ENCODE measurements at places on chromosomes 6 and 20.

DNA sequence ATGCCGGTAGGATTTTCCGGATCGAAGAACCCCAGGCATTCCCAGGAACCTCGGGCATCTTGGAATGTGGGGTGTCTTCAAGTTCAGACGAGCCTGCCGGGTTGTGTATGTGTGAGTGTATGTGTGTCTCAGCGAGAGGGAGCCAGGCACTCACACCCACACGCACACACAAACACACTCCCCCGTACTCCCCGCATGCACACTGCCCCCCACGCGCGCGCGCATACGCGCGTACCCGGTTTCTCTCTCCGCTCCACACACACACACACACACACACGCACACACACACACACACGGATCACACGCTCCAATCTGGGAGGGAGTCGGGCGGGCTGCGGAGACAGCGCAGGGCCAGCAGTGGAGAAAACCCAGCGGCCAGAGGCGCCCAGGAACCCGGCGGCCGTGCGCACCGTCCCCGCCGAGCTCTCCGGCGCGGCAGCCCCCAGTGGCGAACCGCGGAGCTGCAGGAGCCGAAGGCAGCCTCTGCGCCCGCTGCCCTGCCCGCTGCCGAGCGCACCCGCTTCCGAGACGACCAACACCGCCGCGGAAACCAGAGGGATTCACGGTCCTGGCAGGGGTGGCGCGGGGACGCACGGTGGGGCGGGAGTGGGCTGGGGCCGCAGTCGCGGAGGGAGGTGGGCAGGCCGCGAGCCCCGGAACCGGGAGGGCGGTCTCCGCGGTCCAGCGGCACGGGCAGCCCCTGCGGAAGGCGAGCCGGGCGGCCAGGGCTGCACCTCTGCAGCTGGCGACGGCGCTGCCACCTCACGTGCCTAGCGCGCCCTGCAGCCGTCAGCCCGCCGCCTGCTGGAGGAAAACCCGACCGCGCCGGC, at the start of gene LRFN2:
TSS of gene LRFN2 (minus strand) at position 125 of the 830 bp plus-strand sequence.
- DNase-seq, result no peak

DNA sequence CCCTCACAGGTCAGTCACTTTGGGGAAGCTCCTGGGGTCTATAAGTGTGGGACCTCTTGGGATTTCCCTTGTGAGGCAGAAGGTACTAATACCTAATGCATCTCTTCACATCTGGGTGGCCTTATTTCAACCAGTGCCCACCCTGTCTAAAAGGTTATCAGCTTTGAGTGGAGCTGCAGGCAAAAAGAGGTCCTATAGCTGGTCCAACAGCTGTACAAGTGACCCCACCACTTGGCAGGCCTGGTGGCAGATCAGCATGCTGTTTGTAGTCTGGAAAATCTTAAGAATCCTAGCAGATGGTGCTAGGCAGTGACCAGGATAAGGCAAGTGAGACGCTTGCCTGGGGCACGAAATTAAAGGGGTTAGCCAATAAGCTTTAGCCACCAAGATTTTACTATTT, 51.6 kb upstream of the GTSF1L start:
- no peak for DNase-seq

GRCh38 chr20:44431502-44432234, 44.0 kb upstream of the TTPAL start:
- DNase-seq, result no peak

DNA sequence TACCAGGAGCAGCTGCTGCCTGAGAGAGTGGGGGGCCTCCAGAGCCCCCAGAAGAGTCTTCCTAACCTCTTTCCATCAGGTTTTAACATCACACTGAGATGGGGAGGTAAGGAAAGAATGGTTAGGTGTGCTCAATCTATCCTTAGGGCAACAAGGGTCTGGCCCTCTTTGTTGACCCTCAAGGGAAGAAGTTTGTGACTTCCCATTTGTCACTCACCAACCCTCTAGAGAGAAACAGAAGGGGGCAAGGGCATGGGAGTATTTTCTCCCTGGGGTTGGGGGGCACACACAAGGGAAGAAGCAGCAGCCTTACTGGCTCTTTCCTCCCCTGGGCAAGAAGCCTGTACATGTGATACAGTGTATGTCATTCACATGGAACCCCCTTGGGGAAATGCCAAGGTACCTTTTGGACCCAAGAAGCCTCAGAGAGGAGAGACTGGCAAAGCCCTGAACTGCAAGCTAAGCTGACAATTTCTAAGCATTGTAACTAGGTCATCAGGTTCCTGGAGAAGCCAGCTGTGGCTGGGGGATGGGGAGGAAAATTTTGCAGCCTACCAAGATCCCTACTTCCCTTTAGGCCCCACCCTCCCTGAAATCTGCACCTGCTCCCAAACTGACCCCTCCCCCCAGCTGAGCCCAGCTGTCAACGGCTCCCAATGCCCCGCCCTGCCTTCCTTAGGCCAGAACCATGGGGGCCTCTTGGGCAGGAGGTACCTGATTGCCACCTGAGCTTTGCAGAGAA, 14.5 kb downstream of the BCL2L1 start:
- DNase-seq, result no peak

DNA sequence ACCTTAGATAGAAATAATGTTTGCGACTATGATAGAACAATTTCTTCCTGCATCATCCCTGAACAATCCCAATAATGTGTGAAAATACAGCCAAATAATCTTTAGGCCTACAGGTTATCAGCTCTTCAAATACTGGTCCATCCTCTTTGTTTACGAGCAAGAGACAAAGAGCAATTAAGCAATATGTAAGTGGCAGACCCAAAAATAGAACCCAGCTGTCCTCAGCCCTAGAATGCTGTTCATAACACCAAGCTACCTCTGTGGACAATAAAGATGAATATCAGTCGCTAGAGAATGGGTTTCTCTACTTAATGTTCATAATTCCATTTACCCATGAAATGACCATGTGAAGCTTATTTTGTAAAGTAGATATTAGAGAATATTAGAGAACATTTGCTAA, 28.4 kb upstream of the OSTM1 start:
- no peak for DNase-seq

DNA sequence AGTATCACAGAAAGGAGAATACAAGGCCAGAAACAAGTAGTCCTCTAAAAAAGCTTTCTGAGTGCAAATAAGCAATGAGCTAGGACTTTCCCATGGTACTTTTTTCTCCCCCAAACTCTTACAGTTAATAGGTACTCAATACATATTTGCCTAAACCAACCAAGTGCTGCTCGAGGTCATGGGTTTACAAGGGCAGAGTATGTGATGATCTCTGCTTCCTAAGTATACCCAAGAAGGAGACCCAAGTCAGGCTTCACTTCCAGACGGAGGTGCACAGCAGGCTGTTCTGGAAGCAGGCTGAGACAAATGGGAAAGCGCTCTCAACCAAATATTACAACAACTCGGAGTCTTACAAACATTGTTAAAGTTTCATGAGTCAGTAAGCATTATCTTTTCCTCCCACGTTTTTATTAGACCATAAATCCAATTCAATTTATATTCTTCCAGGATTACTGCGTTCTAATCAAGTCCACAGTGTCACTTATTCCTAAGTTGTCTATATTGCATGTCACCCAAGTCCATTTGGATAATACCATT, 8.1 kb downstream of the FYN start:
- DNase-seq, result no peak

DNA sequence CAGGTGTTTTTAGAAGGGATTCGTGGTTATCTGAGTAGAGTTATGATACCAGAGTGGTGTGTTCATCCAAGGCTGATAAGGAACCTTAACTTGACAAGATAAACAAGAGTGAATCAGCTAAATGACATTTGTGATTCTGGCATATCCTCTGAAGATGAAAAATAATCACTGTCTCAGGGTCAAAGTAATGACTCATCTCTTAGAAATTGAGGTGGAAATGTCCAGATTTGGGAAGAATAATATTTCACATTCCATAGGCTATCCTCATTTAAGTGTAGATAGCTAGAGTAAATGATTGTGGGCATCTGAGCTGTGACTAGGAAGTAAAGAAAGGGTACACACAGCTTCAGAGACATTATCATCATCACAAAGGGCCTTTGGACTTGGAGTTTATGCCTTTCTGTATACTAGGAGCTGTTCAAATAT, 255.7 kb downstream of the GJA1 start:
- no peak for DNase-seq

DNA sequence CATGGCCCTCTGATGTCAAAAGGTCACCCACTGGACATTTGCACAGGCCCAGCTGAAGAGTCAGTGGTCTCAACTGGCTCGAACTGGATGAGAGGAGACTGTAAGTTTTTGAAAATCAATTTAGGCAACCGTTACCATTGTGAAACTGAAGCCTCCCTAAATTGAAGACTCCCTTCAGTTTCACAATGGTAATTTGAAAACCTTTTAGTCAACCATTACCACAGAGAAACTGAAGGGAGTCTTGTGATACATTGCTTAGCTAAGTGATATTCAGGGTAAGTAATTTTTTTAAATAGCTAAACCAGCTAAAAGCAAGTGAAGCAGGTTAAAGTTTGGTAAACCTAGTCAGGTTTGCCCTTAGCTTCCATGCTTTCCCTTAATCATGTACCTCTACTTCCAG, 197.3 kb upstream of the NT5E start:
- no peak for DNase-seq
